ENCODE measurements at places on chromosomes 1 and 21.

DNA sequence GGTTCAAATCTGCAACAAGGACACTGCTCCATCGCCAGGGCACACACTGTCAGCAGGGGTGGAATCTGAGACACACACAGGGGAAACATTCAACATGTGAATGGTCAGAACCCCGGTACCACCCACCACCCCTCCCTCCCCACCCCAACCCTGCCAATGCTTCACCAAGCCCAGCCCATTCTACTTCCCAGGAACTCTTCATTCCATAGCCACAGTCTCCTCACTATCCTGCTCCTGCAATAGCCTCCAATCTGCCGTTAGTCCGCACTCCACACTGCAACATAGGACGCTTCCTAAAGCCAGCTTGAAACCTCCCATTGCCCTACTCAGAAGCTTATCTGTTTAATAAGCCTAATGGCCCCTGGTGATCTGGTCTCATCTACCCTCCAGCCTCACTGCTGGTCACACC, 7.5 kb upstream of the RAB3B start:
- DNase-seq, result no peak

DNA sequence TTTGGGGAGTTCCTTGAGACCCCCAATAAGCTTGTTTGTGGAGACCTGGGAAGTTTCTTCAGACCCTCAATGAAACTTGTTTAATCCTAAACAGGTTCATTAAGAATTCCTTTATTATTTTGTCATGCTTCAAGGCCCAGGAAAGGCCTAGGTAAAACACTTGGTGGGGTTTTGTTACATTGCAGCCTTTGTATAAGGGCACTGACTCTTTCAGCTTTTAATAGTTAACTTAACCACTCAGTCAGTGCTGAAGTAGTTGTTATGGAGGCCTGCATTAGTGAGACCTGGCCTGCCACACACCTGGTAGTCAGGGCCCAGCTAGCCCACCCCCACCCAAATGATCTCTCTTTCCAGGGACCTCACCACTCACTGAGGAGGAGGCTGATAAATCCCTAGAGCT, 103.7 kb downstream of the FCRL5 start:
- no peak for DNase-seq

GRCh38 chr1:205969229-205969628, 26.0 kb upstream of the SLC26A9 start:
- DNase-seq, result no peak

DNA sequence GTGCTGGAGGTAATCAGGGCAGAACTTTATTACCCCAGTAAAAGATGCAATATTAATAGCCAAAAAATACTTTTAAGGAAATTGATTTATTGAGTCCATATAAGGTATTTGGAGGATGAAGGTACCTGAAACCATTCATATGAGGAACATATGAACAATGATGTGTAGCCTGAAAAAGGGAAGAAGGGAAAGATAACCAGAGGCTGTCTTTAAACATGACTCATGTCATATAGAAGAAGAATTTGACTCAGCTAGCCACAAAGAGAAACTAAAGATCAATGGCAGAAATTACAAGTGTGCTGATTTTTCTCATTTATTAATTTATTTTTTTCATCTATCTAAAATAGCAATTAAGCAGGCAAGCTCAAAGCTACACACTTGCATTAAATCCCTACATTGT, 136.2 kb upstream of the DUSP10 start:
- no peak for DNase-seq

DNA sequence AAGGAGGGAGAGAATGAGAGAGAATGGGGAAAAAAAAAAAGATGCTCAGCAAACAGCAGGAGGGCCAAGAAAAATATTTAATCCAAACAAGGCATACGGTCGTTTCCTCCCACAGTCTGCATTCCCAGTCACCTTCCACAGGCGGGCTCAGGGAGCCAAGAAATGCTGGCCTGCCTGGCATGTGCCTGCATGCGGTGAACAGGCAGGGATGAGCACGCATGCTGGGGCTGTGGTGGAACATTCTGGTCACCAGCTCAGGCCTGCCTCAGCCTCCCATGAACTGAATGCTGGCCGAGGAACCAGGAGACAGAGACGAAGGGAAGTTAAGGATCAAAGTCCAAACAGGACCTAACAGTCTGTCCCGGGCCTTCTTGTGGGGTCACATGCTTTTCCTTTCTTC, 335.3 kb downstream of the ASTN1 start:
- DNase-seq, result no peak

- no peak for DNase-seq
These were observed 395.0 kb upstream of the DUSP10 start for GRCh38 chr1:222136869-222137268.

GRCh38 chr1:46910790-46911189, 30.5 kb downstream of the CYP4A11 start:
- no peak for DNase-seq

Measured in left forelimb (tissue), 1 donor.